PC-9 (cell line): ENCODE measurements at places on chromosomes 1 and 21. TPM values are rescaled to one million over a fixed set of nuclear protein-coding genes. Genes with fewer than 3 reads are reported as not detected.
A peak's percentile ranks its signal among the peaks of the same experiment; 100 is the strongest.

GRCh38 chr1:230794431-230794830, 47.2 kb downstream of the CAPN9 start:
- H3K36me3 ChIP-seq, result no peaks in the 10 kb centered on the region
- H3K27me3 ChIP-seq, result peaks cover 6% of the 10 kb centered on the region
- no peak for DNase-seq
- H3K4me1 ChIP-seq, result no peaks in the 10 kb centered on the region
- H3K4me3 ChIP-seq, result no peak overlapping the region
- H3K27ac ChIP-seq, result no peak overlapping the region

- H3K4me3 ChIP-seq, result no peak overlapping the region
- no peaks in the 10 kb centered on the region for H3K4me1 ChIP-seq
- H3K27me3 ChIP-seq, result no peaks in the 10 kb centered on the region
- no peak overlapping the region for H3K27ac ChIP-seq
These were observed 12.8 kb downstream of the PDE9A start for GRCh38 chr21:42666023-42666747.

PLA2G2A gene
- total RNA-seq, result not detected in 2 replicates

GRCh38 chr1:111596499-111596898, 23.1 kb upstream of the RAP1A start:
- no peak overlapping the region for H3K4me3 ChIP-seq
- no peaks in the 10 kb centered on the region for H3K36me3 ChIP-seq
- no peak for DNase-seq
- H3K4me1 ChIP-seq, result peaks cover 40% of the 10 kb centered on the region

DNA sequence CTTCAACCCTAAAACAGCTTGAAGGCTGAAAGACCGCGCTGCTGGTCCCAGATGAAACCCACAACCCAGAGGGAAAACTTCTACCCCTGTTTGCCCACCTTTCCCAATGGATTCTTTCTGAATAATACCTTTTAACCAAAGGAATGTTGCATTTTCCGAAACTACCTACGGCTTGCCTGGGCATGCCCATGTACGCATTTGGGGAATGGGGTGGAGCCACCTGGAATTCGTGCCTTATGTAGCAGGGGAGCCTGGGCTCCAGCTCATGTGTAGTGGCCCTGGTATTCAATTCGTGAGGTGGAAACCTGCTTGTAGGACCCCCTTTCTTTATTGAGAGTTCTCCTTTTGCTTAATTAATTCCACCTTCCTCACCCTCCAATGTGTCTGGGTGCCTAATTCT, 256.6 kb upstream of the RGS18 start:
- no peaks in the 10 kb centered on the region for H3K27me3 ChIP-seq
- no peak for DNase-seq
- H3K4me1 ChIP-seq, result no peaks in the 10 kb centered on the region
- H3K27ac ChIP-seq, result no peak overlapping the region
- H3K36me3 ChIP-seq, result no peaks in the 10 kb centered on the region
- H3K4me3 ChIP-seq, result no peak overlapping the region

DNA sequence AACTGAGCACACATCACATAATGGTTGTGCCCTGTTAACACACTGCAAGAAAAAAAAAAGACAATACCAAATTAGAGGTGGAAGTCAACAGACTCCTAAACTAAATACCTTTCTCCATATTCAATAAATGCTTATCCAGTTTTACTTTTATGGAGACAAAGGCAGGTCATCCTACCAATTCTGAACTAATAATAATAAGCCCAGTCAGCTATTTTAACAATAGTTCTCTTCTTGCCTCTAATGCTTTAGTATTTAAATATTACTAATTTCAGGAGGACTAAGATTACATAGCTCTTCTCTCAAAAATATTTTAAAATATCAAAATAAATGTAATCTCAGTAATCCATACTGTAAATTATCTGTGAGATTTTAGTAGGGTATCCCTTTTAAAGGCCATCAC, 10.5 kb downstream of the COPA start:
- no peak overlapping the region for H3K4me3 ChIP-seq
- DNase-seq, result no peak
- H3K36me3 ChIP-seq, result peaks cover 42% of the 10 kb centered on the region
- no peaks in the 10 kb centered on the region for H3K27me3 ChIP-seq
- no peak overlapping the region for H3K27ac ChIP-seq

- H3K27ac ChIP-seq, result no peak overlapping the region
- no peak overlapping the region for H3K4me3 ChIP-seq
- DNase-seq, result no peak
- H3K4me1 ChIP-seq, result no peaks in the 10 kb centered on the region
These were observed 42.4 kb upstream of the C1orf198 start for GRCh38 chr1:230910755-230911117.

DNA sequence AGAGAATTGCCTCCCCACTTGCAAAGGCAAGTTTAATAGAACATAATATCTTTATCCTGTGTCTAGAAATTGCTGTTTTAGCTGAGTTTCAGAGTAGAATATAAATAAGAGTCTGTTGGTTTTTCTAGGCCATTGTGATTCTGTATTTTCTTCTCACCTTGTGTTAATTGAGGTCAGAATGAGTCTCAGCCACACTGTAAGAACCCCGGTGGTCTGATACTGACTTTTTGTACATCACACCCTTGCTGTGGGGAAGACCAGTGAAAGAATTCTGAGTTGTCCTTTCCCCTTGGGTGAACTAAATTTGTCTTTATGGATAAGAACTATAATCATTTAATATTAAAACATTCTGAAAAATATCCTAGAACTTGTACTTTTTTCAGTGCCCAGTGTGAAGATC, 6.8 kb downstream of the HIPK1 start:
- H3K27me3 ChIP-seq, result no peaks in the 10 kb centered on the region
- H3K27ac ChIP-seq, result no peak overlapping the region
- no peak overlapping the region for H3K4me3 ChIP-seq
- H3K4me1 ChIP-seq, result peaks cover 18% of the 10 kb centered on the region

GRCh38 chr1:154474802-154475201, 27.2 kb upstream of the TDRD10 start:
- H3K27ac ChIP-seq, result no peak overlapping the region
- H3K4me3 ChIP-seq, result no peak overlapping the region
- 0 out of 2 replicates have a peak, but pooled peaks cover 12% of the 10 kb centered on the region for H3K4me1 ChIP-seq
- H3K36me3 ChIP-seq, result no peaks in the 10 kb centered on the region

DNA sequence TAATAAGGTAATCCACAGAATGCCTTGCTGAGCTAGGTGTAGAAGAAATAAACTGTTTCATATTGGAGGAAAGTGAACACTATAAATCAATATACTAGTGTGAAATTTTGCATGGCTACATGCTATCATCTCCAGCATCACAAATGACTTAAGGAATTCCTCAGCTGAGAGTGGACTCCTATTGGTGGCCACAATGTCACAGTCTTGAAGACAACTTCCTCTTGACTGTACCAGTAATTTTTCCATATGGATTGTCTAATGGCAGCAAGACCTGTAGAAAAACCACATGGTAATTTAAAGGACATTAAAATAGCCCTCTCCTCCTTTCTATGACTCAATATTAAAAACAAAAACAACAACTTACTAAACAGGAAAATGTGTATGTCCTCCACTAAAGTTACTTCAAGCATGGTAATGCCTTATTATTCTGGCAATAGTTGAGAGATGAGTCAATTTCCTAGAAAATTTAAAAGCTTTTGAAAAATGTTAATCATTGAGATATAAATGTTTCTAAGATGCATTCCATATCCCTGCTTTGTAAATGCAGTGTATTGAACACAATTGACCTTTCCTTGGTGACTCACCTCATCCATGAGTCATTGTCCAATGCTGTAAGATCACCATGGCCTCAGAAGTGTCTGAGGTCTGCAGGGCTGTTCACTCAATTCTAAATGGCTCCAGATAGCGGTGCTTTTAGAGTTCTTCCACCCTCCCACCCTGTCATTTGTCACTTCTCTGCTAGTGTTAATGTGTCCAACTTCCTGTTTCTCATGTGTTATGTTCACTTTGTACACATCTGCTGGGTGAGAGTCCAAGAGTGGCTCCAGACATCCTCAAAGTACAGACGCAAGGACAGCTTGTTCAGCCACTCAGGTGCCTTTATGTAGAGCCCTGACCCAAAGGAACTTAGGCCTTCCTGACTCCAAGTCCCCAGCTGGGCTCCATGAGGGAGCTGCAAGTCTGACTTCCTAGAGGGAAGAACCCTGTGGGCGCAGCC, 32.8 kb upstream of the DNASE2B start:
- H3K4me1 ChIP-seq, result peaks cover 36% of the 10 kb centered on the region
- H3K36me3 ChIP-seq, result no peaks in the 10 kb centered on the region
- DNase-seq, result peak; percentile 99
- peak overlapping the region; percentile 59 for H3K27ac ChIP-seq
- H3K27me3 ChIP-seq, result no peaks in the 10 kb centered on the region
- H3K4me3 ChIP-seq, result no peak overlapping the region

GRCh38 chr1:198549866-198550265, 9.4 kb upstream of the ATP6V1G3 start:
- no peak overlapping the region for H3K27ac ChIP-seq
- no peaks in the 10 kb centered on the region for H3K27me3 ChIP-seq
- H3K4me3 ChIP-seq, result no peak overlapping the region
- H3K4me1 ChIP-seq, result no peaks in the 10 kb centered on the region

DNA sequence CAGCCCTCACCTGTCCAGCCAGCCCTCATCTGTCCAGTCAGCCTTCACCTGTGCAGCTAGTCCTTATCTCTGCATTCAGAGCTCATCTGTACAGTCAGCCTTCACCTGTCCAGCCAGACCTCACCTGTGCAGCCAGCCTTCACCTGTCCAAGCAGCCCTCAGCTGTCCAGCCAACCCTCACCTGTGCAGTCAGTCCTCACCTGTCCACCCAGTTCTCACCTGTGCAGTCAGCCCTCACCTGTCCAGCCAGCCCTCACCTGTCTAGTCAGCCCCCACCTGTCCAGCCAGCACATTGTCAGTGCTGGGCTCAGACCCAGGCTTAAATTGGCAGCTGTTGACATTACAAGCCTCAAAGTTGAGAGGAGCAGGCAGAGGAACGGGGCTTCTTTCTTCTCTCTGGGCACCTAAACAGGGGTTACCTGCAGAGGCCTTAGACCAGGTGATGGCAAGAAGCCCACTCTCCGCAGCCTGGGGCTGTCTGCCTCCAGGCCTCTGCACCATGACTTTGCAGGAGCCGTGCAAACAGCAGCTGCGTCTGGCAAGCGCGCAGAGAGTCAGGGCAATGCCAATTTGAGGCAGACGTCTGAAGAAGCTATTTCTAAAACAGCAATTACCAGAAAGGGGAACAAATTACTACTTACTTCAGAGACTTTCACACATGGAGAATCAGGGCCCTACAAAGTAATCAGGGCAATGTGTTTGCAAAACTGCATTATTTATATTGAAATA, 506.1 kb downstream of the NPHP4 start:
- H3K27me3 ChIP-seq, result peaks cover 37% of the 10 kb centered on the region
- no peak overlapping the region for H3K4me3 ChIP-seq
- no peak overlapping the region for H3K27ac ChIP-seq

DNA sequence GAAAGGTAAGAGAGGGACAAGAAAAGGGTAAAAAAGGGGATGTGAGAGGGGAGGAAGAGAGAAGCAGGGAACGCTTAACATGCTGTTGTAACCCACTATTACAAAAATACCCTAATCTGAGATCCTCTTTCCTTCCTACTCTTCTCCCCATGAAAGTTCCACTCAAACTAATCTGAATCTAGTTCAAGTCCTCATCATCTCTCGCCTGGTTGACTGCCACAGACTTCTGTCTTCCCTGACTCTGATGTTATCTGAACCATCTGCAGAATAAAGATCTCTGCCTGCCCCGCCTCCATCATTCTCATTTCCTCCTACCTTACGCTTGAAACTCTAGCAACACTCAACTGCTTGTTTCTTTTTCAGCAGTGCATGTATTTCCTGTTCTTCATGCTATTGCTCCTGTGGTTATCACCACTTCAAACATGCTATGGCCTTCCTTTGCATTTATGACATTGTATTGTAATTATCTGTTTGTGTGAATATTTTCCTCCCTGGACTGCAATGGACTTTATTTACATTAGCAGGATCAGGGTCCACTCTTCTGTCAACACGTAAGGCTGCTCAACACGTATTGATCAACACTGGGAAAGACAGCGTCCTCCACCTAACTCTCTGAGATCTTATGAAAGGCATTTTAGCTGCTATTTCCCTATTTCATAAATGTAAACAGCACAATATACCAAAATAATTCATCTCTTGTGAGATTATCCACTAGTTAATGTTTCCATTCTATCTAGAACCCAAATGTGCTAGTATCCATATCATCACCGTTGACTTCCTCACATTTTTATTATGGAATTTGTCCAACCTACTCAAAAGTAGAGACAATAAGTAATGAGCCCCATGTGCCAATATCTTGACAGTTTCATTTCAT, 215.5 kb upstream of the USP25 start:
- no peak for DNase-seq
- no peaks in the 10 kb centered on the region for H3K27me3 ChIP-seq
- H3K27ac ChIP-seq, result no peak overlapping the region
- H3K36me3 ChIP-seq, result no peaks in the 10 kb centered on the region
- H3K4me3 ChIP-seq, result no peak overlapping the region

SIM2 gene
- 17.9 and 18.5 TPM in 2 replicates for total RNA-seq

KRTAP19-3 gene
- not detected in 2 replicates for total RNA-seq

DNA sequence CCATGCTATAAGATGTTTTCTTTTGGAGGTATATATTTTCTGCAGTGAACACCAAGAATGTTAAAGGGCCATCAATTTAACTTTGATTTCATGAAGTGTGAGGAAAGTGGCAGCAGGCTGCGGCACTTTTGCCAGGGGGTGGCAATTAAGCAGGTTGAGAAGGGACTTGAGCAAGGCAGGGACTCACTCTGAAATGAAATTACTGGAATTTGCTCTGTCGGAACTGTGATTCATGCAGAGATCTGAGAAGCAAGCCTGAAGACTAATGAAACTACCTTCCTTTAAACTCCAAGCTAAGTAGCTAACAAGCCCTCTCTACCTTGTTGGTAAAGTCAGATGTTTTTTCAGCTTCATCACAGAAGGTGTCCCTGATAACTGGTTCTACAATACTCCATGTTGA, 441.6 kb downstream of the SIPA1L2 start:
- no peak for DNase-seq
- H3K27me3 ChIP-seq, result peaks cover 64% of the 10 kb centered on the region

DNA sequence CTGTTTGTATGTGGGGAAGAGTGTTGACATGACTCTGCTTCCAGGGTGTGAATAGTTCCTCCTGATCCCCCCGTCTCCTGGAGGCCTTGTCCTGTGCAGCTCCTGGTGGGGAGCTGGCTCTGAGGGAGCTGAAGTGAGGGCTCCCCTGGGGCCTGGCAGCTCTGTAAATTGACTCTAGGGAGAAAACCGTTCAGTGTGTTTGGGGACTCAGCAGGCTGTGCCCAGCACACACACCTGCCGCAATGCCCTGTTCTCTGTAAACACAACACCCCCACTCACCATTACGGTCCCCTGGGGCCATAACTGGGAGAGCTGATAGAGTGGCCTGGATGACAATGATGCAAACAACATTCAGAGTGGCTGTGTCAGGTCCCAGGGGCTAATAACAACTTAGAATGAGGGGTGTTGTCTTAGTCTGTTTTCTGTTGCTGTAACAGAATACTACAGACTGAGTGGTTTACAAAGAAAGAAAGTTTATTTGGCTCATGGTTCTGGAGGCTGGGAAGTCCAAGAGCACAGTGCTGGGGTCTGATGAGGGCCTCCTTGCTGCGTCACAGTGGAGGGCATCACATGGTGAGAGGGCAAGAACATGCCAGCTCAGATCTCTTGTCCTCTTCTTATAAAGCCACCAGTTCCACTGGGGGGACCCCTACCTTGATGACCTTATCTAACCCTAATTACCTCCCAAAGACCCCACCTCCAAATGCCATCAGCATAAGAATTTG, 15.3 kb downstream of the ADORA1 start:
- no peak for DNase-seq
- no peaks in the 10 kb centered on the region for H3K27me3 ChIP-seq
- peaks cover 10% of the 10 kb centered on the region; the same call in 1 of the 2 replicates for H3K36me3 ChIP-seq
- 0 out of 2 replicates have a peak, but pooled peaks cover 10% of the 10 kb centered on the region for H3K4me1 ChIP-seq
- no peak overlapping the region for H3K4me3 ChIP-seq

S100A13 gene
- total RNA-seq, result 120 and 144 TPM in 2 replicates
